ENCODE measurements at places on chromosomes 11 and 22. TPM values are rescaled to one million over a fixed set of nuclear protein-coding genes. Genes with fewer than 3 reads are reported as not detected.

Gene VWA5A
- total RNA-seq = 27.3 TPM

Gene SMIM35
- total RNA-seq = not detected

Gene MOGAT2
- not detected for total RNA-seq

Gene KRTAP5-1
- not detected for total RNA-seq

Gene DCHS1
- 4.5 TPM for total RNA-seq

Gene KIRREL3
- 1.1 TPM for total RNA-seq

Gene OR4D5
- not detected for total RNA-seq

Gene KDM4E
- not detected for total RNA-seq

Gene SLC35F2
- total RNA-seq = 9.8 TPM

Gene HTATIP2
- 25.3 TPM for total RNA-seq

- DNase-seq = no peak
Measured at GRCh38 chr11:28346209-28346608, 238.0 kb downstream of the METTL15 start.

- DNase-seq = no peak
Measured at GRCh38 chr11:67272327-67273259, 6.3 kb downstream of the GRK2 start.

- no peak for DNase-seq
Measured at GRCh38 chr11:110909336-110909735, 197.1 kb upstream of the ARHGAP20 start.

- peak; percentile 15 for DNase-seq
Measured at GRCh38 chr11:30333405-30333804, 10.5 kb downstream of the ARL14EP start.

DNA sequence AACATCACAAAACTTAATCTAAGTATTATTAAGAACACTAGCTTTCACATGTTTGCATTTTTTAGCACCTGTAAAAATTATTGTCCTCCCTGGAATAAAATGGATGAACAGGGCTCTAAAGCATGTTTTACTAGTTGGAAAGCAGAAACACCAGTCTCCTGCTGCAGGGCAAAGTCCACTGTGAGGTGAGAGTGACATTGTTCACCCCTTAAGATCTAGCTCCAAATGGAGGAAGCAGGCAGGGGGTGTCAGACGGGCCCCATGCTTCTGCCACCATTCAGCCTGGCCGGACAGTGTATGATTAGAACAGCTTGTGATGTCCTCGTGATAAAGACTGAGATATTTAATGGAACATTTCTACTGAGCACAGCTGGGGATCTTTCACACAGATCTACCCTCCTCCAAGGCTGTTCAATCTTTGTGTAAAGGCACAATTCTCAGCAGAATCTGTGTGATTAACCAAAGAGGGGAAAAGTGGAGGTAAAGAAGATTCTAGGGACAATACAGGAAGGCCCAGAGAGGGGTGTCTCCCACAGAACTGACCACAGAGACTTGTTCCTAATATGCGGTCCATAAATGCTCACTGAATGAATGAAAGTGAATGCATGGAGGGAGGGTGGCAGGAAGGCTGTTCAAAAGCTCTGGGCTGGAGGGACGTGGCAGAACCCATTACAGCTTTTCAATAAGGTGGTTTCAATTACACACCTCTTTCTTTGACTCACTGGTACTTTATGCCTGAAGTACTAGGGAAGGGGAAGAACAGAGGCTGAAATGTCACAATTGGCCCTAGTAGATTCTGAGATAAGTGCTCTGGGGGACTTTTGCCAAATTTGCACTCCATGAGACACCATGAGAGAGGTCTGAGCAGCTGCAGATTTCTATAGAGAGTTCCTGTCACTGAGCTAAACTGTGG is 239.1 kb upstream of the ARHGAP20 start:
- DNase-seq = no peak

- no peak for DNase-seq
Measured at GRCh38 chr22:20390394-20390907, 3.5 kb upstream of the ZNF74 start.

GRCh38 chr11:103811870-103812455 is 224.5 kb upstream of the DDI1 start:
- DNase-seq = no peak

DNA sequence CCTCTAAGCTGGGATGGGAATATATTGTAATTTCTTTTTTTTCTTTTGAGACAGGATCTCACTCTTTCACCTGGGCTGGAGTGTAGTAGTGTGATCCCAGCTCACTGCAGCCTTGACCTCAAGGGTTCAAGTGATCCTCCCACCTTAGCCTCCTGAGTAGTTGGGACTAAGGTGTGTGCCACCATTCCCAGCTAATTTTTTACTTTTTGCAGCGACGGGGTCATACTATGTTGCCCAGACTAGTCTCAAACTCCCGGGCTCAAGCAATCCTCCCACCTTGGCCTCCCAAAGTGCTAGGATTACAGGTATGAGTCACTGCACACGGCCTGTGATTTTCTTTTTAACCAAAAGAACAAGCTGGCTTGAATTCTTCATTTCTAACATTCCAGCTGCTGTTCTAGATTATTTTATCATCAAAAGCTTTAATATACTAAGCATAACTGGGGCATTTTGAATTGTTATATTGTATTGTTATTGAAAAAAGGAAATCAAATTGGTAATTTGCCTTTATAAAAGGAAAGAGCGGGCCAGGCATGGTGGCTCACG is 26.8 kb upstream of the PPP2R1B start:
- no peak for DNase-seq

DNA sequence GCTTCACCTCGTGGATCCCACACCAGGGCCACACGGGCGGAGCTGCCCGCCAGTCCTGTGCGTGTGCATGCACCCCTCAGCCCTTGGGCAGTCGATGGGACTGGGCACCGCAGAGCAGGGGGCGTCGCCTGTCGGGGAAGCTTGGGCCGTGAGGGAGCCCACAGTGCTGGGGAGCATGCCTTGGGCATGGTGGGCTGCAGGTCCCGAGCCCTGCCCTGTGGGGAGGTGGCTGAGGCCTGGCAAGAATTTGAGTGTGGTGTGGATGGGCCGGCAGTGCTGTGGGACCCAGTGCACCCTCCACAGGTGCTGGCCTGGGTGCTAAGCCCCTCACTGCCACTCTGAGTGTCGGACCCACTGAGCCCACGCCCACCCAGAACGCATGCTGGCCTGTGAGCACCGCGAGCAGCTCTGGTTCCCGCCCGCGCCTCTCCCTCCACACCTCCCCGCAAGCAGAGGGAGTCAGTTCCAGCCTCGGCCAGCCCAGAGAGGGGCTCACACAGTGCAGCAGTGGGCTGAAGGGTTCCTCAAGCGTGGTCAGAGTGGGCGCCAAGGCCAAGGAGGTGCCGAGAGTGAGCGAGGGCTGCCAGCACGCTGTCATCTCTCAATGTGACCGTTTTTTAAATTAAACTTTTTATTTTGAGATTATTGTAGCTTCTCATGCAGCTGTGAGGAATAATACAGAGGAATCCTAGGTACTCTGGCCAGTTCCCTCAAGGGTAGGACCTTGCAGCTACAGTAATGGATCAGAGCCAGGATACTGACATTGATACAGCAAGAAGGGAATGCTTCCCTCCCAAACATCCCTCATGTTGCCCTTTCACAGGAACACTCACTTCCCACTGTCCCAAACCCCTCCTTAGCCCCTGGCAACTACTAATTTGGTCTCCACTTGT is 127.7 kb downstream of the CRYBB2 start:
- no peak for DNase-seq

DNA sequence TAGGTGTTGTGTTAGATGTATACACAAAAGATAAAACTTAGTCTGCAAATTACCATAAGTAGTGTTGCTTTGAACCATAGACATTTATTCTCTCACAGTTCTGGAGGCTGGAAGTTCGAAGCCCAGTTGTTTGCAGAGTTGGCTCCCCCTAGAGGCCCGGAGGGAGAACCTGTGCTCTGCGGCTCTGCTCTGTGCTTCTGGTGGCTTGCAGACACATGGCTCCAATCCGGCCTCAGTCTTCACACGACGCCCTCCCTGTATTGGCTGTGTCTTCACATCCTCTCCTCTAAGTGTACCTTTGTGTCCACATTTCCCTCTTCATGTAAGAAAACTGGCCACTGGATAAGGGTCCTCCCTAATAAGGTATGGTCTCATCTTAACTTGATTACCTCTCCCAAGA is 128.4 kb downstream of the OPCML start:
- DNase-seq = no peak

DNA sequence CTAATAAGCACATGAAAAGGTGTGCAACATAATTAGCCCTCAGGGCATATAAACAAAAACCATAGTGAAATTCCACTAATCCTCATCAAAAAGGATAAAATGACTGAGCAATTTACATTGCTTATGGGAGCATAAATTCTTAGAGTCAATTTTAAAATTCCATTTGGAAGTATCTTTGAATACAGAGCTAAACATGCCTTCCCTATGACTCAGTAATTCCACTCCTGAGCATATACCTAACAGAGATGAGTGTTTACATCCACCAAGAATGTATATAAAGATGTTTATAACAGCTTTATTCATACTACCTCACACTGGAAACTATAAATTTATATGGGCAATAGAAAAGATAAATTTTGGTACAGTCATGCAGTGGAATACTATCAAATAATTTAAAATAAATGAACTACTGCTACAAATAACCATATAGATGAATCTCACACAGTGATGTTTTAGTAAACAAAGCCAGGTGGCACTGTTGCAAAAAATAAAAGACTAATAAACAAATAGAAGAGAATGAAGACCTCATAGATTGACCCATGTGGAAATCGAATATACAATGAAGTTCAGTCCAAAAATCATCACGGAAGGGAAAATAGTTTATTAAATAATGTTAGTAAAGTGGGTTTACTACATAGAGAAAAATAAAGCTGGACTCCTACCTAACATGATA is 8.2 kb upstream of the OR2D2 start:
- DNase-seq = no peak

- DNase-seq = no peak
Measured at GRCh38 chr11:28631148-28631547, 523.0 kb downstream of the METTL15 start.

DNA sequence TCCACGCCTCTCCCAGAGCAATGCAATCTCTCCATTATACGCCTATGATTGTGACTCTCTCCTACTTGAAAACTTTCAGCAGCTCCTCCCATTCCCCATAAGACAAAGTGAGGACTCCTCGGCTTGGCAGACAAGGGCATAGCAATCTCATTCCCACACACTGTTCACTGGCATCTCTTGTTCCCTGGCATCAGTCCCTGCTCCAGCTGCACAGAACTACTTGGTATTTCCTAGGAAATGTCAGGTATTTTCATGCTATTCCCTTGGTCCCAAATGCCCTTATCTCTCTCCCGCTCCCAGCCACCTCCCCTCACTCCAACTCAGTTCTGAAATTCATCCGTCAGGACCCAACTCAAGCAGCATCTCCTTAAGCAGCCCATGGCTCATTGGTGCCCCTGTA is 28.4 kb downstream of the TMPRSS5 start:
- DNase-seq = no peak

GRCh38 chr11:65911682-65912568 is 6.9 kb downstream of the C11orf68 start:
- DNase-seq = peak; percentile 67

GRCh38 chr11:43200031-43200430 is 111.8 kb upstream of the API5 start:
- DNase-seq = no peak

DNA sequence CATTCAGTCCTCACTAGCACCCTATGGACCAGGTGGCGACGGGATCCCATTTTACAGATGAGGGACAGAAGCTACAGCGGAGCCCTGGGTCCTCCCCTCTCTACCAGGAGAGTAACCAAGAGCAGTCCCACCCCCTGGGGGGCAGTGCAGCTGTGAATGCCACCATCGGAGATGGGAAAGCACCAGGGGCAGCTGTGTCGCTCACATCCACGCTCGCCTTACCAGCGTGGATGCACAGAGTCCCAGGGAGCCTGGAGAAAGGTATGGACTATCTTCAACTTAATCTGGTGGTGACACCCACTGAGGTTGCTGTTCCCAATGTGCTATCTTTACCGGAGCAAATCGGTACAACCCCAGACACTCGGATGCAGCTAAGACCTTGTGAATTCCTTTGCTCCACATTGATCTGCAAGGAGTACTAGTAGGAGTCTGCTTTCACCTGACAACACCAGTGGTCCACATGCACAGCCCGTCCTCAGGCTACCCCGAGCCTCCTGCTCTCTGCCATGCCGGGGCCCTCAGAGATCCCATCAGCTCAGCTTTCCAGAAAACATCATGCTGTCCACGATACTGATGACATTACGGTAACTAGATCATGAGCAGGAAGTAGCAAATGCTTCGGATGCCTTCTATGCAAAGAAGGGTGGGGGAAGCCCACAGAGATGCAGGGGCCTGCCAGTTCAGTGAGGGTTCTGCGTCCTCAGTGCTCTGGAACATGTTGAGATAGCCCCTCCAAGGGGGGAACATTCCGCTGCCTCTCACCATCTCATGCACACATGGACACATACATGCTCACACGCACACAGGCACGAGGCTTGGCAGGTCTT is 126.0 kb downstream of the CTTN start:
- DNase-seq = no peak

- no peak for DNase-seq
Measured at GRCh38 chr11:132782102-132782501, 750.2 kb downstream of the OPCML start.

DNA sequence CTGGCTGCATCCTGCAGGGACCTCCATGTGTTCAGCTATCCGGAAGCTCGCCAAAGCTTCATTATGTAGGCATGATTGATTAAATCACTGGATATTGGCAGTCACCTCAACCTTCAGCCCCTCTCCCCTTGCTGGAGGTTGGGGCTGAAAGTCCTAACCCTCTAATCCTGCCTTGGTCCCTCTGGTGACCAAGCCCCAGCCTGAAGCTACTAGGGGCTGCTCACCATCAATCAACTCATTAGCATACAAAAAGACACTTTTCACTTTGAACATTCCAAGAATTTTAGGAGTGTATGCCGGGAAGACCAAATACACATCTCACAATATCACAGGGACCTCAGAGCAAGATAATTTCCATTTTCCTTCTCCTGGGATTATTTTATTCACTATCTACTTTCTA is 38.8 kb upstream of the TPBGL start:
- no peak for DNase-seq

DNA sequence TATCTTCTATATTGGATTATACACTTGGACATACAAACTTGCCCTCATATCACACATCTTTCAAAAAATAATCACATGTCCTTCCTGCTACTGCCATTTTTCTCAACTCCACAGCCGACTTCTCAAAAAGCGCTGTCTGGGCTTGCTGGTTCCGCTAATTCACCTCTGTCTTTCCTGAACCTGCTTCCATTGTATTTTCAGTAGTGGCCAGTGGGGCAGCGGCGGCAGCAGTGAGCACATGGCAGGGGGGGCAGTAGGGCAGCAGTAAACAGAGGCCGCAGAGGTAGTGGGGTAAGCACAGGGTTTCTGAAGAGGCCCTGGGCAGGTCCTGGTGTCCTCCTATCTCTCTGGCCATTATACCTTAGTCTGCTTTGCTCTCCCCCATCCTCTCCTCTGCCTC is 126.3 kb downstream of the RRAS2 start:
- peak; percentile 39 for DNase-seq

- no peak for DNase-seq
Measured at GRCh38 chr22:42842658-42843370, 14.3 kb downstream of the ARFGAP3 start.

GRCh38 chr11:93520726-93521509 is 22.3 kb downstream of the SMCO4 start:
- no peak for DNase-seq

DNA sequence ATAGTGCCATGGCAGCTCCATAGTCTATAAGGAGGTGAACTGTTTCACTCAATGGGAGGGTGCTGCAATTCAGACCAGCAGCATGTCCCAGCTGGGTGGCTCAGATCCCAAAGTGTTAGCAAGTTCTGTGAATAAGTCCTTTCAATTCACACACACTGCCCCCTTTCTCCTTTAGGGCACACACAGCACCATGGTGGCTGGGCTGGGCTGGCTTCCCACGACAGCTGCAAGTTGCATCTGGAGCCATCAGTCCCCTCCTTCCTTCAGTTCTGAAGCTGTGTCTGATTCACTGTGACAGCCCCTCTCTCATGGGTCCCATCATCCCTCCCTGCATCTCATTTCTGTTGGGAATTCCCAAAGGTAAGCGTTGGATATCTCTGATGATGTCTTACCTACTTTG is 324.1 kb upstream of the NCAM1 start:
- DNase-seq = no peak
